ENCODE measurements at places on chromosomes 16 and 17. TPM values are rescaled to one million over a fixed set of nuclear protein-coding genes. Genes with fewer than 3 reads are reported as not detected.

Gene PRCD
- total RNA-seq, result not detected

DNA sequence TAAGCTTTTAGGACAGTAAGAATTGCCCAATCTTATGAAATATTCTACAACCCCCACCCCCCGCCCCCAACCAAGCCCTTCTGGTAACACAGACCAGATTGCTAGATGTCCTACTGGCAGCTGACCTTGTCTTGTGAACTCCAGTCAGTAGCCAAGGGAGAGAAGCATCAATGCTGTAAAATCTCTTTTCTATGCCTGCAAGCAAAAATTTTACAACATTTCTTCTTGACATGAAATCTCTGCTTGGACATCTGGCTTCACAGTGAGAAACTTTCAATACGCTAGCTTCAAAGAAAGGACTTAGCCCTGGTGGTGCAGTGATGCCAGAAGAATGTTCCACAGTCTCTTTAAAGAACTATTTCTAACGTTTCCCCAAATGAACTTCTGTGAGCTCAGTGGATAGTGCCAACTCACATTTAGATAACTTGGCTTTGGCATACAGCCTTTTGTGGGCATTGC lies 169.3 kb upstream of the AXIN2 start:
- no peak for DNase-seq

- DNase-seq, result no peak
Observed at GRCh38 chr17:40953881-40954280, 12.9 kb downstream of the KRT39 start.

DNA sequence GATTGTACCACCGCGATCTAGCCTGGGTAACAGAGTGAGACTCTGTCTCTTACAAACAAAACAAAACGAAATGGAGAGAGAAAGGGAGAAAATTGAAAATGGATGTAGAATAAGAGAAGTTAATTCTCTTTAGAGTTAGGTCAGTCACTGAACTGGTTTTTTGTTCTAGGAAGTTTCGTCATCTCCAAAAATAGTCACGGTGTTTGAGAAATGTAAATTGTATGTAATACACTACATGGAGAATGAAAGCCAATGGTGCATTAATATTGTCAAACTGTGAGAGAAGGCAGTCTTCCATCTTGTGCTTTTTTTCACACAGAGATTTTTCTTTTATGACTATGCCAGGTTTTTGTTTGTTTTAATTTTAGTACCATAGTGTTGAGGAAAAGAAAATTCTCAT lies 145.9 kb downstream of the BCAS3 start:
- no peak for DNase-seq

- no peak for DNase-seq
Observed at GRCh38 chr16:49510141-49510540, 136.5 kb downstream of the C16orf78 start.

DNA sequence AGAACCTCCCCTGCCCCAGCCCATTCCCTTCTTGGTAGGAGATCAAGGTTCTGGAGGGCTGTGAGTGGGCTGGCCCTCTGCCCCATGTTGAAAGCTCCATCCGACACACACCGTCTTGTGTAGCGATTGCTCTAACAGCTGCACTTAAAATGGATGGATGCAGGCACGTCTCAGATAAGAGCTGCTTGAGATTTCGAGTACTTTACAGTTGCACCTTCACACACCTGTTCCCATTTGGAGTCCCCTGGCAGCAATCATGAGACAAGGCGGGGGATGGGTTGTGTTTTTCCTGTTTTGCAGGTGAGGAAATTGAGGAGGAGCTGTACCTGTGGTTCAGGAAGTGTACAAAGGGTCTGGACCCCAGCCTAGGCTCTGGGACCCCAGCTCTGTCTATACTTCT lies 25.6 kb upstream of the TAC4 start:
- DNase-seq, result no peak

- DNase-seq, result no peak
Observed at GRCh38 chr16:21638573-21638975, 13.8 kb downstream of the IGSF6 start.

DNA sequence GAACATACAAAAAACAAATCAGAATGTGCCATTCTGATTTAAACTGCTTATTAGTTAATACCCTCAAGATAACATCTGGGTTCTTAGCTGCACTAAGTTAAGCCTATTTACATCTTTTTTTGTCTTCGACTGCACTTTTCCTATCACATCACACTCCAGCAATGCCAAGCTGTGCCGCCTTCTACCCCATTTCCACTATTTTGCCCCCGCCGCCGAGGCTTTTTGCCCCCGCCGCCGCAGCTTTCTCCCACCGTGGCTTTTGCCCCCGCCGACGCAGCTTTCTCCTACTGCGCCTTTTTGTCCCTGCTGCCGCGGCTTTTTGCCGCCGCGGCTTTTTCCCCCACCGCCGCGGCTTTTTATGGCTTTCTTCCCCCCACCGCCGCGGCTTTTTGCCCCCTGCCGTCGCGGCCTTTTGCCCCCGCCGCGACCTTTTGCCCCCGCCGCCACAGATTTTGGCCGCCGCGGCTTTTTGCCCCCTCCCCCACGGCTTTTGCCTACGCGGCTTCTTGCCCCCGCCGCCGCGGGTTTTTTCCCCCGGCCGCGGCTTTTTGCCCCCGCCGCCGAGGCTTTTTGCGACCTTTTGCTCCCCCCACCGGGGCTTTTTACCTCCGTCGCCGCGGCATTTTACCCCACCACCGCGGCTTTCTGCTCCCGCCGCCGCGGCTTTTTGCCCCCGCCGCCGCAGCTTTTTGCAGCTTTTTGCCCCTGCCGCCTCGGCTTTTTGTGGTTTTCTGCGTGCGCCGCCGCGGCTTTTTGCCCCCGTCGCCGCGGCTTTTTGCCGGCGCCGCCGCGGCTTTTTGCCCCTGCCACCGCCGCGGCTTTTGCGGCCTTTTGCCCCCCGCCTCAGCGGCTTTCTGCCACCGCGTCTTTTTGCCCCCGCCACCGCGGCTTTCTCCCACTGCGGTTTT lies 331.4 kb upstream of the WSB1 start:
- DNase-seq, result no peak

Gene CCL13
- total RNA-seq, result not detected

Gene TEX19
- 0.41 TPM for total RNA-seq

Gene TBC1D3I
- total RNA-seq, result 0.52 TPM

- no peak for DNase-seq
Observed at GRCh38 chr16:23334950-23335349, 32.8 kb downstream of the SCNN1B start.

Gene JMJD8
- 24.7 TPM for total RNA-seq

Gene ITGA2B
- 2.6 TPM for total RNA-seq

- no peak for DNase-seq
Observed at GRCh38 chr16:17130733-17131132, 340.0 kb downstream of the XYLT1 start.

- no peak for DNase-seq
Observed at GRCh38 chr16:81480606-81481206, 36.1 kb downstream of the CMIP start.

- DNase-seq, result peak; percentile 76
Observed at GRCh38 chr16:27366687-27367460, 35.1 kb upstream of the IL21R start.

Gene NXPH3
- 0.14 TPM for total RNA-seq

Gene KLHL10
- 0.14 TPM for total RNA-seq

Gene SLC16A11
- 0.30 TPM for total RNA-seq

GRCh38 chr17:82450357-82451106 lies at the start of gene CYBC1:
Gene CYBC1 (minus strand): TSS chr17:82450752. CDS start chr17:82449254, 1,498 bp downstream.
- DNase-seq, result peak; percentile 95

GRCh38 chr16:66889622-66890021 lies 9.3 kb downstream of the PDP2 start:
- no peak for DNase-seq

Gene WIPI1
- 15.2 TPM for total RNA-seq

Gene CDK10
- total RNA-seq, result 97.3 TPM

Gene ATP6V0A1
- 25.5 TPM for total RNA-seq

DNA sequence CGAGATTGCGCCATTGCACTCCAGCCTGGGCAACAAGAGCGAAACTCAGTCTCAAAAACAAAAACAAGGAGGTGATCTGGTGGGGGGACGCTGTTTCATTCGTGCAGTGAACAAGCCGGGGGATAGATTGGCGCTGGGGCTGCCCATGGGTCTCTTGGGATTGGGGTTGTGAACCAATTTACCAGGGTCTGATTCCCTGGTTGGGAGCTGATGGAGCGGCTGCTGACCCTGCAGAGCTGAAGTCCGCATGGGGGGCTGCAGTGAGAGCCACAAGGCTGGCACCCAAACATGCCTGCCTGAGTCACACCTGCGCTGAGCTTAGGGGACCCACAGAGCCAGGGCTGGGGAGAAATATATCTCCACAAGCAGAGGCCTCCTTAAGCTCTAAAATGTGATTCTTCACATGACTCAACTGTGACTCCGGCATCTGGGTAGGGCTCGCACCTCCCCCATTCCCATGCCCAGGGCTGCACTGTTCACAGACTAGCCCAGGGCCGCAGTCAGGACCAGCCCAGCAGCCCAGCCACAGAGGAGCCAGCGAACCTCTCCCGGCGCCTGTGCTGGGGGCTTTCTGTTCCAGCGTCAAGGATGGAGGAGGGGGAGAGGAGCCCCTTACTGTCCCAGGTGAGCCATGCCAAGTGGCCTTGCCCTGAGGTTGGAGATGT lies 5.0 kb downstream of the TSPAN10 start:
- no peak for DNase-seq

Gene KIAA0753
- total RNA-seq, result 17.4 TPM

DNA sequence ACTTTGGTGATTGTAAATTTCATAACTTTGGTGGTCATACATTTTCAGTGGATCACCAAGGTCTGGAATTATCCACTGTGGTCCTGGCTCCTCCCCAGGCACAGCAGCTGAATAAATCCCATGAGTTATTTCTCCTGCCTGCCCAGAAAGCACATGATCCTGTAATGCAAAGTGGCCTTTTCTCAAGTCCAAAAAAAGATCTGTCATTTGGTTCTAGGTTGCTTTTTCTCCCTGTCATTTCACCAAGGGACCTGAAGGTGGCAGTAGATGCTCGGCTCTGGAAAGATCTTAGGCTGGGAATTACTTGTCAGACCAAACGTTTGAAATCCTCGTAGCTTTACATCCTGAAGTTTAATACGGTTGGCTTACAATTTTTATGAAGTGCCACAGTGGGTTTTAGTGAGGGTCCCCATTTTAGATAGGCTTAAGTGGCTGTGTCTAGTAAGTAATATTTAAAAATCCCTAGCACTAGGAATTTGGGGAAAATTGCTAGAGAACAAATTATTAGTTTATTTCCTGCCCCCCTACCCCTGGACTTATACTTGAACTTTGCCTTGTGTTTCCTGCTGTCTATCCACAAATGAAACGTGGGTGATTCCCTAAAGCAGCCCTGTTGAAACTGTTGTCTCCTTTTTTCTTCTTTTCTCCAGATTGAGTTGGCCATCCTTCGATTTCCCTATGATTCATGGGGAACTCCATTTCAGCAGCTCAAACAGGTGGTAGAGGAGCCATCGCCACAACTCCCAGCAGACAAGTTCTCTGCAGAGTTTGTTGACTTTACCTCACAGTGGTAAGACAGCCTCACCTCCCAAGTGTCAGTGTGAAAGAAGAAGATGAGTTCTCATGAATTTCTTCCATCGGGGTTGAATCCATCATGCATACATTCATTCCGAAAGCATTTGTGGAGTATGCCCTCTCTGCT lies 111.7 kb downstream of the MAP2K6 start:
- DNase-seq, result peak; percentile 6

GRCh38 chr16:82855471-82855870 lies 228.7 kb downstream of the CDH13 start:
- DNase-seq, result no peak

DNA sequence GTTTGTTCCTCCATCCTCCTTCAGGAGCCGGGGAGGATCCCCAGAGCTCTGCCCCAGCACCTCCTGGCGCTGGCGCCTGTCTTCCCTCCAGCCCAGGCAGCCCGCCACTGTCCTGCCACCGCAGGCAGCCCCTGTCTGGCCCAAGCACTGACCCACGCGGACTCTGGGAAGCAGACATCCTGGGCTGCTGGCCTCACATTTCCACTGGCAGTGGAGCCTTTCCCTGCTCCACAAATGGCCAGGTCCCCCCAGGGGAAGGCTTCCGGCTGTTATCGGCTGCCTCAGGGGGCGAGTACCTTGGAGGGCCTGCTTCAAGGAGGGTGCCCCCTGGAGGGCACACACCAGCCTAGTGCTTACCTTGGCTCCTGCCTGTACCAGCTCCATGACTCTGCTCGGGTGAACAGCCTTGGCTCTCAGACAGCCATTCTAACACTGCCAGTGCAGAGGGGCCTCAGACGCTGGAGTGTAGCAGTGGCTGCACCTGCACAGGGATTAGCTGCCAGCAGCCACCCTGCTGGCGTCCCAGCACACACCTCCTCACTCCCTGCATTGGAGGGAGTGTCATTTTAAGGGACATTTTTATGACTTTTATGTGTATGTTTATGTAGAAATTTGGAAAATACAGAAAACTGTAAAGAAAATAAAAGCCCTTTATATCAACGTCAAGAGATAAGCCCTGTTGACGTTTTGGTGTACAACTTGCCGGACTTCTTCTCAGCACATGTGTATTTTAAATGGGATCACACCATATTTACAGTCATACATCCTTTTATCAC lies 21.0 kb downstream of the ACE start:
- no peak for DNase-seq
